Aorta (tissue), 5 donors: ENCODE measurements at places on chromosomes 5 and 9. TPM values are rescaled to one million over a fixed set of nuclear protein-coding genes. Genes with fewer than 3 reads are reported as not detected.

The TNFSF8 gene
- 2.3 TPM for polyA plus RNA-seq

The GRAMD2B gene
- 34.6 TPM for polyA plus RNA-seq

The DBN1 gene
- 23.7 TPM for polyA plus RNA-seq

- no peaks in the 10 kb centered on the region for H3K36me3 ChIP-seq
- no peak overlapping the region for H3K27ac ChIP-seq
- no peak for DNase-seq
- peaks cover 7% of the 10 kb centered on the region for H3K27me3 ChIP-seq
- no peaks in the 10 kb centered on the region for H3K4me1 ChIP-seq
These were observed 27.6 kb upstream of the CXCL14 start for GRCh38 chr5:135606431-135606830.

- H3K27me3 ChIP-seq, result no peaks in the 10 kb centered on the region
- no peaks in the 10 kb centered on the region for H3K36me3 ChIP-seq
- H3K4me1 ChIP-seq, result no peaks in the 10 kb centered on the region
- DNase-seq, result no peak
- H3K4me3 ChIP-seq, result no peak overlapping the region
These were observed 13.1 kb downstream of the RAB3C start for GRCh38 chr5:58595952-58596351.
